ENCODE measurements at places on chromosomes 6 and 20.

- DNase-seq, result no peak
These were observed 49.4 kb downstream of the PFDN4 start for GRCh38 chr20:54257071-54257816.

DNA sequence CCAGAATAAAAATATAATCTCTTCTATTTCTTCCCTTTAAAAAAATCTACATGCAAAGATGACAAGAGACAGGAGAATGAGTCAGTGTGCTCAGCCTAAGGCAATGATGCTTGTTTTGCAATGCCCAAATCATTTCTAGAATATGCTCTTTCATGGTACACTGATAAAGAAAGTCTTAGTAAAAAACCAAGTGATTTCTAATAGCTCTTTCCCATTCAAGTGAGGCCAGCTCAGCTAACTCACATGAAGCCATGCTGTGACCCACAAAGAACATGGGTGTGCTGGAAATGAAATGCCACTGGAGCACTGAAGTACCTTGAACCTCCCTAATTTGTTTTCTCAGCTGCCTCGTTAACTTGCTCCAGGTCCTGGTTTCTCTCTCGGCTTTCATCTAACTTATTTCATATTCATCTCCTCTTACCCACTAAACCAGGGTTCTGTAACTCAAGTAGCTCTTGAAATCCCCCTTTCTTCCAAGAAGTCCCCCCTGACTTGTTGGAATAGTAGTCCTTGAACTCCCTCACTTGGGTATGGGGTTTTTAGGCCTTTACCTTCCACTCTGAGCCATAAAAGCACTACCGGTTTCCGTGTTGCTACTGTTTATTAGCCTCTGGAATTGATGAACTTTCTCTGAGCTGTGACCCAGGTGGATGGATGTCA, 92.7 kb downstream of the IRF4 start:
- no peak for DNase-seq

- no peak for DNase-seq
These were observed 3.4 kb upstream of the SLC17A5 start for GRCh38 chr6:73657201-73657600.

DNA sequence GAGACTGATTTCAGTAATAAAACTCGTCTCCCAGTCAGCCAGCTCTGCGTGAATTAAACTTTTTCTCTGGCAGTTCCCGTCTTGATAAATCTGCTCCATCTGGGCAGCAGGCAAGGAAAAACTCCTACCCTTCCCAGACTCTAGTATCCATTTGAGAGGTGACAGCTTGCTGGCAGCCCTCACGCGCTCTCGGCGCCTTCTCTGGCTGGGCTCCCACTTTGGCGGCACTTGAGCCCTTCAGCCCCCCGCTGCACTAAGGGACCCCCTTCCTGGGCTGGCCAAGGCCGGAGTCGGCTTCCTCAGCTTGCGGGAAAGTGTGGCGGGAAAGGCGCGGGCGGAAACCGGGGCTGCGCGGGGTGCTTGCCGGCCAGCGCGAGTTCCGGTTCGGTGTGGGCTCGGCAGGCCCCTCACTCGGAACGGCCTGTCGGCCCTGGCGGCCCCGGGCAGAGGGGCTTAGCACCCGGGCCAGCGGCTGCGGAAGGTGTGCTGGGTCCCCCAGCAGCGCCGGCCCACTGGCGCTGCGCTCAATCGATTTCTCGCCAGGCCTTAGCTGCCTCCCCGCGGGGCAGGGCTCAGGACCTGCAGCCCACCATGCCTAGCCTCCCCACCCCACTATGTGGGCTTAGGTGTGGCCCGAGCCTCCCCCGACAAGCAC, 21.8 kb upstream of the GMPR start:
- no peak for DNase-seq

DNA sequence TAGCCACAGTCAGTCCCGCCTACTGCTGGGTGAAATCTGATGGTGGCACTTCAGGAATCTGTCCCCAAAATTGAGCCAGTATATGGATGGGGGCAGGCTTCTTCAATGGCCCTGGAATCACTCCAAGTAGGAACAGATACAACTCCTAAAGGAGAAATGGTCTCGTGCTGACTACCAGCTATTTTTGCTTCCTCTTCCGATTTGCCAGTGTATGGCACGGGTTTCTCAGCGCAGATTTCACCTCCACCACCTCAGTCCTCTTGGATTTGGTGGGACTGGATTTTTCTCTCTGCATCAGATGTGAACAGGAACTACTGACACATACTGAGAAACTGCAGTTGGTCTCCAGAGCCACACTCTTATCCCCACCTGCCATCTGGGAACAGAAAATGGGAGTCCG, 27.2 kb downstream of the PNPLA1 start:
- DNase-seq, result no peak

DNA sequence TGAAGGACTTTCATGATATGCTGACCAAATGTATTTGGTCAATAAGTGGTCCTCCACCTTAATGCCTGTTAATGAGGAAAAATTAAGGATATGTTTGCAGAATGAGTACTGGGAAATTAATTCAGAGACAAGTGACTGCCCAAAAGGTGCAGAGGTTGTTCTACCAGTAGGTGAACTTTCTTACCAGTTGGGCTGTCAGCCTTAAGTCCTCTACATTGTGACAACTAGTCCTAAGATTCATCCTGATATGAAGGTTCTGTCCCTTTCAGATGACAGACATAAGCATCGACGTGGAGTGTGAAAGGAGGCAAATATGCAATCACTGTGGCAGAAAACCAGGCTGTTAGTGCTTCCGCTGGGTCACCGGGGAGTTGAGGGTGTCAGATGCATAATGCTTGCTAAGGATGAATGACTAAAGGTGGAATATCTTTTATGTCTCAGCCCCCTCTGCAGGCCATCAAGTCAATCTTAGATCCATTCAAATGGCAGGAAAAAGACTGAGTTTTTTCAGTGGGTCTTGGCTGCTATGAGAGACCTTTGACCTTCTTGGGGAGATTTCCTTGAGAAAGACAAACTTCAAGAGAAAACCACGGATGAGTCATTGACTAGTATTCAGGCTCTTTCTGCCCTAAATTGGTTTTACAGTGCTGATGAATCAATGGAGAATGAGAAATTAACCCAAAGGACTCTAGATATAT, 226.0 kb downstream of the TPBG start:
- no peak for DNase-seq

GRCh38 chr6:166286839-166287271, 21.3 kb downstream of the PRR18 start:
- DNase-seq, result no peak

DNA sequence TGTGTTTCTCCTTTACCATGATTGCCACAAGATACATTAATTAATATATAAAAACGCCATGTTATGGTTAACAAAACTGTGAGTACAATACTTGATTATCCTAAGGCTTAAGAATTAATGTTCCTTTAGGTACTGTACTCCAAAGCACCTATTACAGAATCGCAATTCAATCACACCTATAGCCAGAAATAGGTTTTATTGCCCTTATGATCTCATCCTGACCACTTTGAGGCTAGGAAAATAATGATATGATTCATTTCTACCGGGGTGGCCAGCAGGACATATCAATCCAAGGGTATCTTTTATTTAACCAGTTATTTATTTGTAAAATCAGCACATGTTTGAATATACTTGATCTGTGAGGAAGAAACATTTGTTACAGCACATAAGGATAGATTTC, 396.6 kb upstream of the GJE1 start:
- no peak for DNase-seq

- DNase-seq, result no peak
These were observed 83.4 kb upstream of the FRMD1 start for GRCh38 chr6:168162366-168162765.

GRCh38 chr6:51213811-51214210, 395.1 kb downstream of the TFAP2B start:
- no peak for DNase-seq

DNA sequence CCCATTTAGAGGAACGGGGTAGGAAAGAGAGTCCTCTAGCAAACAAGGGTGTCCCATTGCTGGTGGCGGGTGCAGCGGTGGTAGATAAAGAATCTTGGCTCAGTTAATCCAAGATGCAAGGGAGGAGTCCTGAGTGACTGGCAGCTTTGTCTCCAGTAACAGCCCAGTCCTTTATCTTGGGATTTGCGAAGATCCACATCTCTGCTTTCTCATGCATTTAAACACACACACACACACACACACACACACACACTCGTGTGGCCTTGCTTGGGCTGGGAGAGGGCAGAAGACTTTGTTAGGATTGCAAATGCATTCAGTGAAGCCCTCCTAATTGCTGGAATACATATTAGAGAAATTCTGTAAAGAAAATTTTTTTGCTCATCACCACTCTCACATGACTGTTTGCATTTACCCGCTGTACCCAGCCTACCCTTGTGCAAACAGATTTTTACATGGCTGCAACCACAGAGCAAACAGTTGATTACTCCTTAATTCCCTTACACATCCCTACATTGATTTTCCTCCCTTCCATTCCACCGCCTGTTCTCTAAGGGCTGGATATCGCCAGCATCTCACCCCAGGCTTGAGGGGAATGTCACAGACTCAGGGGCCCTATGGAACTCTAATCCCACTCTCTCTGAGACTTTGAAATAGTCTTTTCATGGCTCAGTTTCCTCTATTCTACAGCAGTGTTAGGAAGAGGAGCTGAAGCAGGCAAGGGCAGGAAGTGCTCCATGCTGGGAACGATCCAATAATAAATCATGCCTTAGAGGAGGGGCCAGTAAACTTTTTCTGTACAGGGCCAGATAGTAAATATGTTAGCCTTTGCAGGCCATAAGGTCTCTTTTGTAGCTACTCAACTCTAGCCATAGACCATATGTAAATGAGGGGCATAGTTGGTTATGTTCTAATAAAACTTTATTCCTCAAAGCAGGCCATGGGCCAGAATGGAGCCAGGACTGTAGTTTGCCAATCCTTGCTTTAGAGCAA, 3.5 kb downstream of the C6orf132 start:
- DNase-seq, result no peak

DNA sequence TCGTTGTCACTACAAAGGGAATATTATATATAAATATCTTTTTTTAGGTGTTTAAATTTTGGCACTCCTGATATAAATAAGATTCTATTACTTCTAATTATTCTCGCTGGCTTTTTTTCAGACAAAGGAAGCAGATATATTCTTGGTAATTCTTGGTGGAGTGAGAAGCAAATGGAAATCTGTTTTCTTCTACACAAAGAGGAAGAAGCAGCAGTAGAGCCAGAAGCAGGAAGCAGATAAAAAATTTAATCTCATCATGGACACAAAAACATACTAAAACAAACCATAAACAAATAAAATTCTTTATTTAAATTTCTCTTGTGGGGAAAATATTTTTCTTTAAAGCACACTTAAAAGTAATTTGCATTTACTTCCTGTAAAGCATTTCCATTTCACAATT, 3.7 kb upstream of the KIAA0319 start:
- DNase-seq, result no peak

GRCh38 chr6:127932708-127933107, 31.9 kb upstream of the THEMIS start:
- no peak for DNase-seq

GRCh38 chr6:7505189-7505699, 36.2 kb upstream of the DSP start:
- no peak for DNase-seq

GRCh38 chr20:38059832-38060231, 26.3 kb downstream of the RPRD1B start:
- DNase-seq, result no peak

- DNase-seq, result no peak
These were observed 14.7 kb downstream of the IPCEF1 start for GRCh38 chr6:154341871-154342270.

DNA sequence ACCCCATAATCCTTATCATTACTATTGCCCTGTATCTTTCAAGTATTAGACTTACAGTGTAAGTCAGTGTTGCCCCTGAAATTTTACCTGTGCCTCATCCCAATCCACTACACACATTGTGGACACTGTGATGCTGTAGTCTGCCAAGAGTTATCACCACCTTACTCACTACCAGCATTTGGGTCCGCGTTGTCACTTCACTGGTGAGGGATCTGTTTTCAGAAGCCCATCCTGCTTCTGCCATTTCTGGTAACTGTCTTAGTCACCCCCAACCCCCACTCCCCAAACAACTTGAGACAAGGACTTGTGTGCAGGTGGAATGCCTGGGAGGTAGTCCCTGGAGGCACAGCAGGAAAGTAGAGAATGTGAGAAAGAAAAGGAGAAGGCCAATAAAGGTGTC, 6.0 kb upstream of the RAB44 start:
- no peak for DNase-seq

- no peak for DNase-seq
These were observed 108.4 kb upstream of the INSM1 start for GRCh38 chr20:20259533-20259932.

DNA sequence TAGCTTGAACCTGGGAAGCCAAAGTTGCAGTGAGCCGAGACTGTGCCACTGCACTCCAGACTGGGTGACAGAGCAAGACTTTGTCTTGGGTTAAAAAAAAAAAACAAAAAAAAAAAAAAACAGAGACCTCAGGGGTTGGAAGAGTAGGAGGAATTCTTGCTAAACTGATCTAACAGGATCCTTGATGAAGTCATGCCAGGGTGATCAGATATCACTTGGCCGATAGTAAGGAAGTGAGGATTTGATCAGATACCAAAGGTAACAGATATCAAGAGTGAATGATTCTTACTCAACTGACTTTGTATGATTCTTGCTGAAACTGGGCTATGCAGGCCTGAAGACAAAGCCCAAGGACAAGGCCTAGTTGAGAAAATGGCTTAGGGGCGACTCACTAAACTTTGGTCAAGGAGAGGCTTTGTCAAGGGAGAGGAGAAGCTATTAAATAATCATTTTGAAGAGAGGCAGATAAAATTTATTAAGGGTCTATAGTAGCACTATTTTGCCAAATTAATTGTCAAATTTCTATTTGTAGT, 624.7 kb downstream of the UTRN start:
- DNase-seq, result no peak

GRCh38 chr6:158972241-158973233, 27.5 kb downstream of the RSPH3 start:
- DNase-seq, result no peak

- no peak for DNase-seq
These were observed 9.7 kb downstream of the ATG5 start for GRCh38 chr6:106315765-106316374.

GRCh38 chr6:9647599-9647998, 767.3 kb downstream of the TFAP2A start:
- DNase-seq, result no peak

GRCh38 chr6:13252790-13253189, 75.5 kb downstream of the TBC1D7 start:
- DNase-seq, result no peak

DNA sequence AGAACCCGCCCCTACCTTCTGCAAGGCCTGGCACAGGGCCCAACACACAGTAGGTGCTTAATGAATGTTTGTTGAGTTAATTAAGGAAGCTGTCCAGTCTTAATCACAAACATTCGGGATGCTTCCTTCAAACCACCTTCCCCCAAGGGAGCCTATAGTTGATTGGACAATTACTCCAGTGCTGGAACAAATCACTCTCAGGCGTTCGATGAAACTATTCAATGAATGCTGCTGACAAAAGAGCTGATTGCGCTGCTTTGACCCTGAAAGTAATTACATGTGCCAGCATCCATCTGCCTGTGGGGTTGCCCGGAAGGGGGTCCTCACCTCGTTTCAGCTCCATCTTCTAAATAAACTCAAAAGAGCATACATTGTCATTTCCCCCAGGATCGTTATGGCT, 112.0 kb upstream of the SRSF6 start:
- DNase-seq, result no peak

GRCh38 chr6:155495011-155495768, 39.6 kb upstream of the NOX3 start:
- no peak for DNase-seq
